ENCODE measurements at places on chromosomes 4 and X.

GRCh38 chr4:25307596-25307995, 5.0 kb upstream of the ZCCHC4 start:
- DNase-seq, result no peak

- no peak for DNase-seq
These were observed 124.2 kb upstream of the DGKK start for GRCh38 chrX:50594788-50595187.

DNA sequence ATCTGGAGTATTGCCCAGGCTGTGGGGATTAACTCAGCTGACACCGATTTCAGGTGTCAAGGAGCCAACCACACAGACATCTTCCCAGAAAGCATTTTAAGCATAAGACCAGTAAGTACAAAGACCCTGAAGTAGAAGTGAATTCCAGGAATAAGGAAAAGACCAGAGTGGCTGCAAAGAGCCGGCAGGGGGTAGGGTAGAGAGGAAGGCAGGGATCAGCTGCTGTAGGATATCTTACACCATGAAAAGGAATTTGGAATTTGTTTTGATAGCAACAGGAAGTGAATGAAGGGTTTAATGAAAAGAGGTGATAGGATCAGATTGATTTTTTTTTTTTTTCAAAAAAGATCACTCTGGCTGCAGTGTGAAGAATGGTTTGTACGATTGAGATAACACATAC, 113.6 kb upstream of the PPARGC1A start:
- no peak for DNase-seq

DNA sequence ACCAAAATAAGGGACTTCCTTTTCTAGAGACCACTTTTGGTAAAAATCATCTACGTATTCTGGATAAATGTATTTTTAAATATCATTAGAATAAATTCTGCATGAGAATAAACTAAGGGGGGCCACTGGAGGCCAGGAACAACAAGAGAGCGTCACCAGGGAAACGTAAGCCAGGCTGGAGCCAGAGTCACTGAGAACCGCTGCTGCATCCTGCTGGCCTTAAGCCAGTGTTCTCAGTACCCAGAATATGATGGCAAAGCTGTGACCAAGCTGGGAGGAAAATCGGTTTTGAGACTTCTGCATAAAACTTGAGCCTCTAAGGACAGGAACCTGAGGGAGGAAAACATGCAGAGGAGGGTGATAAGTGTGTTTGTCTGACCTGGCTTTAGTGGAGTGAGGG, 63.0 kb upstream of the FAM9A start:
- no peak for DNase-seq

GRCh38 chrX:50871922-50872453, 38.5 kb upstream of the BMP15 start:
- DNase-seq, result no peak

DNA sequence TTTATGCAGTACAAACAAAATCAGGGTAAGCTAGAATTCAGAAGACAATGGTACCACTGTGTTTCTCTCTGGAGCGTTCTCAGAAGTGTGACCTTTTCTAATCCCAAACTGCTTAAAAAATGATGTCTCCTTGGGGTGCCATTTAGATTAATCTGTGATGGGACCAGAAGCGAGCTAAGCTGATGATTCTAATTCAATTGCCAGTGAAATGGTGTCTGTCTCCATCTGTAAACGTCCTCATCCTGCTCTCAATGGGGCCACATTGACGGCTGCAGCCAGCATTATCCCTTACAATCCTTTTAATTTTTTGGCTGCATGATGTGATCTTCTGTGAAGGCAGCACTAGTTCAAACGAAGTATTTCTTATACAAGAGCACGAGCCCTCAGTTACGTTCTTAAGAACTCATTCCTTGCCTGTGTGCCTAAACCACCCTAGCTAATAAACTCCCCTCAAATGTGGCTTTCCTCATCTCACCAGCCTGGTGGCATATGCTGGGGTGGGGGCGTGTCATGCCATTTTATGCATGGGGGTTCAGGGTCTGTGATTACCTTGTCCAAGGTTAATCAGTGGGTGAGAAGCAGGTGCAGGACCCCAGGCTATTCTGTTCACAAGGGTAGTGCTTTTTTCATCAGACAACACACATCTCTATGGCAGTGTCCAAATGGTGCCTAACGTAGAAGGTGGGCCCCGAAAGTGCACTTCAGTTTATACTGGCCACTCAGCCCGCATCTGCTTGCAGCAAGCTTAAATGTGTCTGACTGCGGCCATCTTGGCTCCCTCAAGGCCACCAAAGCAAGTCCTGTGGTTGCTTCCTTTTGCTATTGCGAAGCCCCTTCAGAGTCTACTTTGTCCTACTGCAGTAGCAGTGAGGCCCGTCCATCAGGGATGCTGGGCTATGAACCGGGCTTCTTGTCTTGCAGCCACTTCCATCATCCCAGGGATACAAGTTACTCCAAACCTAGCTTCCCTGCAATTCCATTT, 45.7 kb upstream of the SLC2A9 start:
- DNase-seq, result no peak

- DNase-seq, result no peak
These were observed 134.4 kb downstream of the MAD2L1 start for GRCh38 chr4:119932277-119932676.

DNA sequence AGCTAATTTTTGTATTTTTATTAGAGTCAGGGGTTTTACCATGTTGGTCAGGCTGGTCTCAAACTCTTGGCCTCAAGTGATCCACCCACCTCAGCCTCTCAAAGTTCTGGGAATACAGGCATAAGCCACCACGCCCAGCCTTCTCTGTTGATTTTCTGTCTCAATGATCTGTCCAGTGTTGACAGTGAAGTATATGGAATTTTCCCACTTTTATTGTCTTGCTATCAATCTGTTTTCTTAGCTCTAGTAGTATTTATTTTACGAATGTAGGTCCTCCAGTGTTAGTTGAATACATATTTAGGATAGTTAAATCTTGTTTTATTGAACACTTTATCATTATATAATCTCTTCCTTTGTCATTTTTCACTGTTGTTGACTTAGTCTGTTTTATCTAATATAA, 1603.9 kb downstream of the ADGRL3 start:
- no peak for DNase-seq

- no peak for DNase-seq
These were observed 224.3 kb downstream of the DCLK2 start for GRCh38 chr4:150302553-150302952.

DNA sequence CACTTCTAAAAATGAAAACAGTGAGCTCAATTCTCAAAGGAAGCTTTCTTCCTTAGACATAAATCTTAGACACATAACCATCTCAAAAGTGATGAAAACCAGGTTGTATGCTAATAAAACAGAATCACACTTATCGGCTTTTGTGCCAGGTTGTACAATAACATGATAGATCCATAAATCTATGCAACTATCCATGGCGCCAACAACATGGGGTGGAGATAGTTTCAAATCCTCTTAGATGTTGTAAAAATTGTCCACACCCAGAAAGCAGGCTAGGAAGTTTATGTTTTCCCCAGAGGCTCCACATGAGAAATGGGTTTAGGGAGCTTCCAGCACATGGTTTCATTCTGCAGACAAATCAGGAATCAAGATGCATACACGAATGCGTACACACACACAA, 165.3 kb upstream of the MAP3K15 start:
- no peak for DNase-seq

All from stimulated activated CD8-positive, alpha-beta memory T cell treated with anti-CD3 and anti-CD28 coated beads, Interleukin-4, amount 100 ng/mL, for 4 hours (primary cell).